ENCODE measurements at places on chromosomes 13 and 19.

GRCh38 chr13:110346661-110347067 lies 39.6 kb downstream of the COL4A2 start:
- DNase-seq, result no peak

GRCh38 chr13:112804374-112804773 lies 114.5 kb downstream of the ATP11A start:
- no peak for DNase-seq

DNA sequence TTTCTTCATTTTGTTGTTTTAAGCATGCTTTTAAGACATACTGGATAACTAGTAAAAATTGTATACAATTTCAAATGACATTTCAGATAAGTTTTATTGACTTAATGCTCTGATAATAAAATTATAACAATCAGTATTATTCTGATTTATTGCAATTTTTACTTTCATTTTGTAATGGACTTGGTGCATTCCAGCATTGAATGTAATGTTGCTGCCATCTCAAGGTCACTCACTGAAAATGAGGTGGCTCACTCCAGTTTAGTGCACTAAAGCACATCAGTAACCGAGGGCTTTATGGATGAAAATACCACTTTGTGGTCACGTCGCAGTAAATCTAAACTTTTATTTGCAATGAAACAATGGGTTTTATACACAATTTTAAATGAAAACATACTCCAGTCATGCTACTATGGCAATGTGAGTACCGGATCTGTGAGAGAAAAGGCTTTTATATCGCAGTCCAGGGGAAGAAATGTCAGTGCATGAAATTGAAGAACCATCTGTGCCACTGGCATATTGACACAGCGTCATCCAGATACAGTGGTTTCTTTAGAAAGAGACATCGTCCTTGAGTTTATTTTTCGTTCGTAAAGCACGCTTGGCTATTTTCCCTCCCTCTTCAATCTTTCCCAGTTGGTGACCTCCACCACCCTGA lies 20.7 kb upstream of the ZNF507 start:
- DNase-seq, result no peak

DNA sequence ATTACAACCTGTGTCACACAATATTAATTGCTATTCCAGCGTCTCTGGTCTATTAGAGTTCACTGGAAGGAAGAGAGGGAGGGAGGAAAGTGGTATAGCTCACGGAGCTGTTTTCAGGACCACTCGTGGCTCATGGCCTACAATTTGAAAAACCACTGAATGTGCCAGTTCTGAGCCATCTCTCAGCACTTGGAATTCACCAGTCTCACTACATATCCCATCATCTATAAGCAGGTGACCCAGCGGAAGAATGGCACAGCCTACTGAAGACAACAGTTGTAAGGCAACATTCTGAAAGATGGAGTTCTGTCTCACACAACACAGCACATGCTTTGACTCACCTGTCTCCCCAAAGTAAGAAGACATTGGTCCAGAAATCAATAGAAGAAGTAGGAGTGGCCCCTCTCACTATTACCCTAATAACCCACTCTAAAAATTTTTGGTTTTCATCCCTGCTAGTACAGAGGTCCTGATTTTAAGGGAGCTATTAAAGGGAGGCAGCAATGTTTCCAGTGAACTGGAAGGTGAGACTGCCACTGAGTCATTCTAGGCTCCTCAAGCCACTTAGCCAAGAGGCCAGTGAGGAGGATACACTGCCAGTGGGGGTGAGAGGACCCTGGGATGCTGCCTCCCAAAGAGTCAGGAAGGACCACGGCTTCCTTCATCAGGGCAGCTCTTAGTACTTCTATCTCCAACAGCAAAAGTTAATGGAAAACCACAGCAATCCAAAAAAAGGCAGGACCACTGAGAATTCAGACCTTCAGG lies 50.0 kb upstream of the DOCK9 start:
- no peak for DNase-seq

- DNase-seq, result no peak
Measured at GRCh38 chr19:34560229-34560628, 78.7 kb downstream of the WTIP start.

- no peak for DNase-seq
Measured at GRCh38 chr13:109422161-109422560, 364.2 kb downstream of the IRS2 start.

GRCh38 chr19:45578861-45579260 lies 5.7 kb downstream of the OPA3 start:
- no peak for DNase-seq

DNA sequence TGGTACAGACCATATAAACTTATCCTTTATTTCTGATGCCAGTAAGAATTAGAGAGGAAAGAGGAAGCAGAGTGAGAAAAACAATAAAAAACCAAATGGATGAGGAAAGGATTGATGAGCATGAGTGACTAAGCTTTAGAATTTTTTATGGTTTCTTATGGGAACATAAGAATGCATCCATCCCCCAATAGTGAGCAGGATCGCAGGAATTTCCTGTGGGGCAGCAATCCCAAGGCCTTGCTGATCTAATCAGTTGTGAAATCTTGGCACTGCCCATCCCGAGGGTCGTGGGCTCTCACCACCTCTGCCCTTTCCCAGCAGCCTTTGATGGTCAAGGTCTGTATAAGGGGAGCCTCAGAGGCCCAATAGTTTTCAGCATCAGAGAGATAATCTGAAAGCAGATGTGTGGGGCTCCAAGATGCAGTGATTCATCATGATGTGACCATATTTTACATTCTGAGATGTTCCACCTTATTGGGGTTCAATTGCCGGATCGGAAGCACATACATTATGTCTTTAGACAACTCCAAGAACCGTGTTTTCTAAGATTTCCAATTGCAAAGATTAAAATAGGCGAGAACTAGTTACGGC lies 222.1 kb downstream of the DNAJC15 start:
- no peak for DNase-seq

DNA sequence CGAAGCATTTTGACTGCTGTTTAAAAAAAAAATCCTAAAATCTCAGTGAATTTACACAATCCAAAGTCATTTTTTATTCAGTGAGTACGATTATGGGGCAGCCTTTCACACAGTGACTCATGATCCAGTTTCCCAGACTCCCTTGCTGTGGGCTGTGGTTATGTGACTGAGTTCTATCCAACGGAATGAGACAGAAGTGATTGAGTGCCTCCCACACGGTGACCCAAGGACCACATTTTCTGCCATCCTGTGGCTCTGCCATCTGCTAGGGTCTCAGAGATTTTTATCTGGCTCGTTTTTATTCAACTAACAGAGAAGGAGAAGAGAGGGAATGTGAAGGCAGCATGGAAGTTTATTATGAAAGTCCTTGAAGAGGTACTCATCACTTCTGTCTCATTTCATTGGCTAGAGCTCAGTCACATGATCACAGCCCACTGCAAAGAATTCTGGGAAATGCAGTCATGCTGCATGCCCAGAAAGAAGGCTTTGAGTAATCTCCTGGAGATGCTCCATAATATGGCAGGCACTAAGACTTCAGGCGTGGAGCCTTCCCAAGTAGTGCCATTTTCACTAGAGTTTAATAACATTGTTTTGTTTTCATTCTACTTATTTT lies 999.4 kb downstream of the UQCRFS1 start:
- no peak for DNase-seq

DNA sequence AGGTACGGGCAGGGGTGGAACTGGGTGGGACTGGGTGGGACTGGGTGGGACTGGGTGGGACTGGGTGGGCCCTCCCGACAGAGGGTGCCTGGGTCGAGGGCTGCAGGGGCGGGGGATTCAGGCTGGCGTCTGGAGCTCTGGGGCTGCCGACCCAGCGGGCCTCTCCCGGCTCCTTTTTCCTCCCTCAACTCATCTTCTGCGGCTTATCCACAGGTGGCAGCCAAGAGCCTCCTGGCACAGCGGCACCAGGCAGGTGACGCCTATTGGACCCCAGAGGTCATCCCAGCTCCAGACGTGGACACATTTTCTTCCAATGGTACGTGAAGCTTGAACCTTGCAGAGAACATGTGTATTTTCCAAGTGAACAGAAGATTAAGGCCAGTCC lies 533 bp downstream of the ZNF544 start:
- peak; percentile 14 for DNase-seq

GRCh38 chr19:43329989-43330388 lies 23.5 kb upstream of the CD177 start:
- no peak for DNase-seq

GRCh38 chr19:41223431-41224234 lies 4.6 kb downstream of the AXL start:
- no peak for DNase-seq

DNA sequence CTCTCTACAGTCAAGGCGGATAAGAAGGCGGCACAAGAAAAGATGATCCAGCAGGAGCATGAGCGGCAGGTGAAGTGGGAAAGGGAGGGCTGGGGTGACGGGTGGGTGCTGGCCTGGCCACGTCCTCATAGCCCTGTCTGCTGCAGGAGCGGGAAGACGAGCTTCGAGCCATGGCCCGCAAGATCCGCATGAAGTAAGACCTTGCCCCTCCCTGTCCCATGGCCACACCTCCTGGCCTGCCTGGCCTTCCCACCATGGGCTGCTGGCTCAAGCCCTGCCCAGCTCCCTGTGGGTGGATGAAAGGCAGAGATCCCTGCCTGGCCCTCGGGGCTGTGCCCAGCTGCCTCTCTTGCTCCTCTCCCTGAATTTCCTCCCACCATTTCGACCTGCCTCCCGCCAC lies 7.2 kb downstream of the ZNF296 start:
- no peak for DNase-seq

DNA sequence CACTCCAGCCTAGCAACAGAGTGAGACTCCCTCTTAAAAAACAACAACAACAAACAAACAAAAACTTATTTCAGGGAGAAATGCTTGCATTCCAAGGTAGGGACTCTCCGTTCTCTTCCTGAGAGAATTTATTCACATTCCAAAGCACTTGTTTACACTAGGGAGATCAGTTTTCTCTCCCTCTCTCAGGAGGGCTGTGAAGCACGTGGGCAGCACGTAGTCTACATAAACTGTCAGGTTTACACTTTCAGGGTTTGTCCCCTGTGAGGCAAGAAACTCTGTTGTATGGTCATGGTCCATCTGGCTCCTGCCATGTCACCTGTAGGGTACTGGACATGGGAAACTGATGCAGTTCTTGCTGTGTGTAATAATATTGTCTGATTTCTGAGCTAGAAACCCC lies 31.6 kb downstream of the WDR87 start:
- DNase-seq, result no peak

- DNase-seq, result peak; percentile 74
Measured at GRCh38 chr19:14440049-14440448, 6.9 kb downstream of the PKN1 start.

- no peak for DNase-seq
Measured at GRCh38 chr13:19836472-19836871, 27.0 kb downstream of the ZMYM5 start.

DNA sequence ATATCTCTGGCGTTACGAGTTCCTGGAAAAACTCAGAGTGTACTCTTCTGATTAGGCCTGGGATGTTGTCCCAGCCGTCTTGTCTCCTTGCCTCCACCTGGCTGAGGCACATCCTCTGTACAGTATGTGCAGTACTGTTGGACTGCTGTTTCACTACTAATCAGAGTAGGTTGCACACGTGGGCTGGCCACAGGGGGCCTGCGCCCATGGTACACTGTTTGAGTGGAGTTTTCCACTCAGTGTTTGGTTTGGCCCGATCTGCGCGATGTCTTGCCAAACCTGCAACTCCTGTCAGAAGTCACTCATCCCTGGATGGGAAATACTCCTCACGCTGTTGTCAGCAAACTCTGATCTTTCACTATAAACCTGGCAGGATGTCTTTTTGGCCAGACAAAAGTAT lies 189.6 kb upstream of the CSNK1A1L start:
- no peak for DNase-seq

DNA sequence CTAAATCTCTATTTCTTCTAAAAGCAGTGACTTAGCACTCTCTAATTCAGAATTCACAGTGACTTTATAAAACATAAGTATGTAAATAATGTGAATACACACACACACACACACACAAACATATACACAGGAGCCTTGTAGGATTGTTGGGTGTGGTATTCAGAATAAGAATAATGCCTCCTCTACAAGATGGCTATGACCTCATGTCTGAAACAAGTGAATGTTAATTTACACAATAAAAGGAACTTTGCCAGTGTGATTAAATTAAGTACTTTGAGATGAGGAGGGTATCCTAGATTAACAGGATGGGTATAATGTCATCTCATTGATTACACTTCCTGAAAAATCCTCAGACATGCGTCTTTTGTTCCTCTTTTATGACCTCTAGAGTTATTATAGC lies 234.6 kb downstream of the SLITRK6 start:
- no peak for DNase-seq

- DNase-seq, result no peak
Measured at GRCh38 chr13:42626176-42626860, 52.4 kb downstream of the TNFSF11 start.

- no peak for DNase-seq
Measured at GRCh38 chr13:34208336-34208735, 390.4 kb downstream of the RFC3 start.

DNA sequence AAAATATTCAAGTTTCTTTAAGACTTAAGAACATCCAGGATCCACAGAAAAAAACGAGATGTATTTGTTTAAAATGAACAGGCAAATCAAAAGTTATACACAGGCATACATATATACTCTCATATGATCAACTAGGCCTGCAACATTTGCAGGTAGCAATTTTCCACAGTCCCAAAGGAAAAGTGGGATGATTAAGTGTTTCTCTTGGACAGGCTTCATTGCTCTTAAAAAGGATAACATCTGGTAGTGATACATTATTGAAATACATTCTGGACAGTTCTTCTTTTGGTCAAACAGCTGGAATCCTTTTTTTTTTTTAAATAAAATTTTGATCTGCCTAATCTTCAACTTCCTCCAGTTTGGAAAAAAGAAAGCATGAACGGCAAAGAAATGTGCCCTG lies 114.8 kb upstream of the TDRD3 start:
- DNase-seq, result no peak

GRCh38 chr13:92807353-92807752 lies 419.3 kb upstream of the GPC6 start:
- DNase-seq, result no peak

DNA sequence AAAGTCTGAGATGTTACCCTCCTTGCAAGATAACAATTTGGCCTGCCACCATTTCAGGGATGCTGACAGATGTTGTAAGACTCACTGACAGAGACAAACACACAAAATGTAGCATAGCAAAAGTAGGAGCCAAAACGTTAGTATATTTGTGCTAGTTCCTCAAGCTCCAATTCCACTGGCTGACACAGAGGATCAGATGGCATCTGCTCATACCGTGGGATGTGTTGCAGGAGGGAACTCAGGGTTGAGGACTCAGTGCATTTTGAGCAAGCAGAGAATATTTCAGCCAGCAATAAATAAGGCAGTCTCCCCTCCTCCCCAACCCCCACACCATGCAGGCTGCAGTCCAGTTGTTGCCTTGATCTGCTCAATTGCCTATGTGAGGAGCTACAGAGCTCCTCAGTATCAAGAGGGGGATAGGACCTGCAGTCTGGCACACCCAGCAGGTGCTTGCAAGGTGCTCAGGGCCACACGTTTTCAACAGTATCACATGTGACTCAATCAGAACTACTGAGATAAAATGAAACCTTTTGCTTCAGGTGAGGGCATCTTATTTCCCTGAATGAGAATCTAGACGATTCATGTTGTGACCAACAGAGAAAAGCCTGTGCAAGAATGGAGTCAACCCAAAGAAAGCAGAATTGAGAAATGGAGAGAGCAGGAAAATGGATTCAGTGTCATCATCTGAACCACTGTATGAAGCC lies 23.6 kb upstream of the LRCH1 start:
- DNase-seq, result no peak

Measured in CD4-positive, alpha-beta T cell treated with Interleukin-15 for 4 hours (primary cell).